Inflammatory macrophage (primary cell): ENCODE measurements at places on chromosomes 2 and 18.

DNA sequence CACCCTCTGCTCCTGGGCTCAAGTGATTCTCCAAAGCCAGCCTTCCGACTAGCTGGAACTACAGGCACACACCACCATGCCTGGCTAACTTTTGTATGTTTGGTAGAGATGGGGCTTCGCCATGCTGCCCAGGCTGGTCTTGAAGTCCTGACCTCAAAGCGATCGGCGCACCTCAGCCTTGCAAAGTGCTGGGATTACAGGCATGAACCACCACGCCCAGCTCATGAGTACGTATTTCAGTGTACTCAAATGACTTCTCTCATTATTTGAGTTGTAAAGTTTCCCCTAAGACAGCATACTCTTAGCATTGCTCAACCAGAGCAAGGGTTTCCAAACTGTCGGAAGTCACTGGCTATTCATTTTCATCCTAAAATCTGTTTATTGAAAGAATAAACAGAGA is 40.3 kb downstream of the IMPA2 start:
- no peak for DNase-seq

DNA sequence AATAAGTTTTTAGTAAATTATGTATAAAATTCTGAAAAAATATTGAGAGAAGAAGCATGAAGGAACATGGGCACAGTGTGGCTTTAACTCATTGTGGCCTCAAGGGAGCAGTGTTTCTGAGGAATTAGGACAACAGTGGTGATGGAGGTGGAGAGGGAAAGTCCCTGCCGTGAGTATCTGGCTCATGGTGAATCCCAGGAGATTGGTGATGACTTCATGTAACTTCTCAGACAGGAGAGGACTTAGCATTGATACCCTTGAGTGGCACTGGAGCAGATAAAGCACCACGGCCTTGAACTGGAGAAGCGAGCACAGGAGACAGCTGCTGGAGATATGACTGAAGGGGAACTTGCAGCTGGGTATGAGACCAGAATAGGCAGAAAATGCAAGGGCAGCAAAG is 35.0 kb upstream of the LRP1B start:
- DNase-seq, result peak; percentile 3

- no peak for DNase-seq
These were observed 37.5 kb downstream of the VPS54 start for GRCh38 chr2:63981702-63982103.

DNA sequence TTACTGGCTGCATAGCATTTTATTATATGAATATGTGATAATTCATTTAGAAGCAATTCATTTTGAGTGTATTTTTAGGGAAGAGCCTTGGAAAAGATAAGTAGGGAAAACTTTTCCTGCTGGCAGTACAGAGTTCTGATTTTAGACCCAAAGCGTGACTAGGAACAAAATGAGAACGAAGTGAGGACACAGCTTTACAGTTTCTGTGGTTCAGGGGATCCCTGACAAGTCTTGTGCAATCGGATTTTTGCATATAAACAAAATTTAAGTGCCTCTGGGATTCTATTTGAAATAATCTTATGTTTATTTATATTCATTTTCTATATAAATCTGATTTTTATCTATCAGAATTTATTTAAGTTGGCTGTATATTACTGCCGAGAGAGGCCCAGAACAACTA is 389.1 kb downstream of the LRRTM1 start:
- DNase-seq, result no peak

DNA sequence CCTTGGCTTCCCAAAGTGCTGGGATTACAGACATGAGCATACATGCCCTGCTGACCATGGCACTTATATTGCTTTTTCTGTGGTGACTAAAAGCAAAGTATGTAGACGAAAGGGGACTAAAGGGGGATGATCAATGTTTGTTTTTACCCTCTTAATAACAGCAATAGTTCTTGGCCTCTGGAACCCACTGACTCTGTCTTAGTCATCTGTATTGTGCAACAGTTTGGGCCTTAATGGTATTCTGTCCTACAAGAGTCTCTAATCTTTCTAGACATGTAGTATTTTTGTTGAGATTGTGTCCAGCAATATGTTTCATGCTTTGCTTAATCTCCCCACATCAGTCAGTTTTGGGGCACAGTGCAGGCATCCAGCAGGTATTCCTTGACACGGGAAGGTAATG is 359.9 kb upstream of the FANCL start:
- no peak for DNase-seq

GRCh38 chr18:22538426-22538825 is 120.7 kb upstream of the CTAGE1 start:
- DNase-seq, result no peak

- peak; percentile 63 for DNase-seq
These were observed 47.9 kb downstream of the HADHB start for GRCh38 chr2:26292646-26293045.

DNA sequence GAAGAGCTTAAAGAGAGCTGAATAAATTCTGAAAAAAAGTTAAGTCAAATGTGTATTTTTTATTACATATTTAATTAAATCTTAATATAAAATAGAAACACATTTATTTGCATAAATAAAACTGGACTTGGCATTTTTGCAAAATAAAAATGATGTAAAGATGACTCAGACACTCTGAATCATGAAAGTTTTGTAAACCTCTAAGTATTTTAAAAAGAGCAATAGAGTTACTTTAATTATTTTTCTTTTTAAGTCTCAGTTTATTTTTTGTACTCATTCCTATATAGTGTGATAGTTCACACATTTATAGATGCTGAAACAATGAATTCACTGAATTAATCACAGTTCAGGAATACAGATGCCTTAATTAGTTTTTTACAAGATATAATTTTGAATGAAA is 109.9 kb upstream of the DTNA start:
- DNase-seq, result no peak

GRCh38 chr2:118185210-118186109 is 97.2 kb downstream of the INSIG2 start:
- peak; percentile 54 for DNase-seq

- no peak for DNase-seq
These were observed 151.5 kb downstream of the GULP1 start for GRCh38 chr2:188443207-188443606.

- DNase-seq, result no peak
These were observed 222.7 kb upstream of the EPAS1 start for GRCh38 chr2:46074501-46074900.

DNA sequence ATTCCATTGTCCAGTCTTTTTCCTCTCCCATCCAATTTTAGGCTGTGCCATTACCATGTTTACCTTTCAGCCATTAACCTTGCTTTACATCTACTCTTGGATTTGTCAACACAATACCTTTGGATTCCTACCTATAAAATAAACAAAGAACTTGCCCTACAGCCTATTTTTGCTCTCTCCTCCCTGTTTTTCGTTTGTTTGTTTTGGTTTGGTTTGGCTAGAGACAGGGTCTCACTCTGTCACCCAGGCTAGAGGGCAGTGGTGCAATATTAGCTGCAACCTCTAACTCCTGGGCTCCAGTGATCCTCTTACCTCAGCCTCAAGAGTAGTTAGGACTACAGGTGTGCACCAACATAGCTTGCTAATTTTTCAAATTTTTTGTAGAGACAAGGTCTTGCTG is 76.1 kb downstream of the SP100 start:
- no peak for DNase-seq

- no peak for DNase-seq
These were observed 163.3 kb downstream of the KLHL29 start for GRCh38 chr2:23548143-23548769.

DNA sequence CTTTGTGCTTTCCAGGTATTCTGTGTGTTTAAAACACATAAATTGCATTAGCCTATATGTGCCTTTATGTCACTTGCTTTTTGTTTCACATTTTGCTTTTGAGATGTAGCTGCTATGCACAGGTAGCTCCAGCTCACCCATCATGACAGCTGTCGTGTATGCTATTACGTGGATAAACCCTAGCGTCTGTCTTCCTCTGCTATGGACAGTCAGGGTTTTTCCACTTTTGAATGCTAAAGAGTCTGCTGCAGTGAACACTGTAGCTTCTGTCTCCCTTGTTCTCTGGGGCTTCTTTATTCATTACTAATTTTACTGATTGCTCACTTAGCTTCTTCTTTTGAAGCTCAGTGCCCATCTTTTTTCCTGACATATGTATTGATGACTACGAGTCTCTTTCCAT is 24.7 kb upstream of the MBP start:
- DNase-seq, result no peak

- no peak for DNase-seq
These were observed 31.2 kb downstream of the SMAD2 start for GRCh38 chr18:47899107-47899840.

DNA sequence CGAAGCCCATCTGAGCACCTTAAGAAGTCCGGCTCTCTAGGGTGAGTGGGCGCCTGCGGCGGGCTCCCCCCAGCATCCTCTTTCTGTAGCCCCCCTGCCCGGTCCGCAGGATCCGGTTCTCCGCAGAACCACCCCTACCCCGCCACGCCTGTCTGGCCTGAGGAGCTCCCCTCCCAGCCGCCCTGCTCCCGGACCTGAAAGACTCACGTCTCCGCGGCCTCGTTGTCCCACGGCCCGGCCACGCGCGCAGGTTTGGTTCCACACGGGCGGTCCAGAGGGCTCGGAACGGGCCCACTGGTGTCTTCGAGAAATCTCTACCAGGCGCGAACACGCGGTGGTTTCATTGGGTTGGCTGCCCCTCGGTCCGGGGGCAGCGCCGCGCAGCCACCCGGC is 237 bp downstream of the SLC39A6 start:
- no peak for DNase-seq

- DNase-seq, result no peak
These were observed 72.3 kb upstream of the SESTD1 start for GRCh38 chr2:179336782-179337534.

DNA sequence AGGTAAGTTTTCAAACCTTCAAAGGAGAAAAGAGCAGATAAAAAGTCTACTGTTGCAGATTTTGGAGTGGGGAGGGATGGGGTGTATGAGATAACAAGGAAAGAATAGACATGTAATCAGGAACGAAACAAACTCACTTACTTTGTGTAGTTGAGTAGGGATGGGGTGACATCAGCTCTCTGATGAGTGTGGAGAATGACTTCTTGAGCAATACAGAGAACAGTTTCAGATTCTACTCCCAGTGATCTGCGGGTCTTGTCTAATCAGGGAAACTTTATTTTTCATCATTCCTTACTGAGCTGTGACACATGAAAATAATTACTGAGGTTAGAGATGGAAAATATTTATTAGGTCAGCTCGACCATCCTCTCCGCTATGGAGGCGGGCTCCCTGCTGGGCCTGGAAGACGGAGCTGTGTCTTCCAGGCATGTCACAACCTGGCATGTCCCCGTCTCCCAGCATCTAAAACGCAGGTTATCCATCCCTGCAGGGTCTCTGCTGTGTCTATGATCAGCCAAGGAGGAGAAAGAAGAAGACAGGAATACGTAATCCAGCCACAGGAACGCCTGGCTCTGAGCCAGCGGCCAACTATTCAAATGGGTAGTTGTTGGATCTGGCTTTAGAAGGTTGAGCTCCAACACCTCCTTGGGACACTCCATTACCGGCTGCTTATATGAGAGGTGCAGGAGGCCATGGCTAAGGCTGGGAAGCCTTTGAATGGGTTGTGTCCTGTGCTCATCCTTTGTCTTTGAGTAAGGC is 99.0 kb upstream of the SATB2 start:
- DNase-seq, result no peak

DNA sequence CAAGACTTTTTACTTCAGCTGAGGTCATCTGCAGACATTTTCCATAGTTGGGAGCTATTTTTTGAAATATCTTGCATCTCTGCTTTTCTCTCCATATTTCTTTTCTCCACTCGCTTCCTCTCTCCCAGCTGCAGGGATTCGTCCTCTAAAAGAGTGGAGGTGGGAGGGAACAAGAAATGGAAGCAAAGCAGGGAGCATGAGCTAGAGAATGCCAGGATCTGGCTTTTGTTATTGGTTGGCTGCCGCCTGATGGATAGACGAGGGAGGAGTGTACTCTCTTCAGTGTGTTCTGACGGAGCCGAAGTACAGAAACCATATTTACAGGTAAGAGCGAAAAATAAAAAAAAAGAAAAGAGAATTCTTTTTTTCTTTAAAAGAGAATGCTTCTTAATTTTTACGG is at the start of gene CSRNP3:
TSS of gene CSRNP3 (plus strand) at position 282 of the 400 bp plus-strand sequence. CDS start 125,368 bp downstream, outside the sequence.
- no peak for DNase-seq

- peak; percentile 3 for DNase-seq
These were observed 428.3 kb downstream of the MBD2 start for GRCh38 chr18:53796040-53796729.

GRCh38 chr2:18387441-18388206 is 172.8 kb downstream of the RDH14 start:
- peak; percentile 70 for DNase-seq

DNA sequence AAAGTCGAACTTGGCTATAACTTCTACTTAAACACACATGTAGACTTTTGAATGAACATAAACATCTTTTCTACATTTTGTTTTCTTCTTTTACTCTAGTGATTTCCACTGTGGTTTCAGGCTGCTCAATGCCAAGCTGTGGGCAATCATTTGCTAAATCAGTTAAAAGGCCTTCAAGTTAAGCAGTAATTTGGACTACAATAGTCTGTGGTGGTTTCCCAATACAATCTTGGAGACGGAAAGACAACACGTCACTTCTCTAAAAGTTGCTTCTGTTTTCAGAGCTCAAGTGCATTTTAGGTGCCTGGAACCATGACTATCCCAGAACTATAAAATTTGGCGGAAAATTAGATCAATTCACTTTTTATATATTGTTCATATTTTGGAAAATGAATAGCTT is 69.4 kb downstream of the TXNL1 start:
- peak; percentile 88 for DNase-seq

DNA sequence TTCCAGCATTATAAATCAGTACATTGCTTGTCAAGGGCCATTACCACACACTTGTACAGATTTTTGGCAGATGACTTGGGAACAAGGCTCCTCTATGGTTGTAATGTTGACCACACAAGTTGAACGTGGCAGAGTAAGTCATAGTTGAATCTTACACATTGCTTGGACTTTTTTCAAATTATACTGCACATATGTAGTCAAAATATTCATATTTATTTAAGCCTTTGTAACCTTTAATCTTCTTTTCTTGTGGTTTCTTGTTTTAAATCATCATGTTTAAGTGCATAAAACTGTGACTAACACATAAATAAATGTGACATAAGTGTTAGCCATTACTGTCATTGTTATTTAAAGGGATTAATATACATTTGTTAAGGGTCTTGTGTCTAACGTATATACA is 52.1 kb upstream of the EPB41L5 start:
- DNase-seq, result no peak
